ENCODE measurements at places on chromosomes 5 and 9. TPM values are rescaled to one million over a fixed set of nuclear protein-coding genes. Genes with fewer than 3 reads are reported as not detected.

Gene SLC1A1
- total RNA-seq: 11.7 TPM

Gene PCBD2
- total RNA-seq: 7.2 TPM

Gene SLC1A3
- total RNA-seq: 35.3 TPM

Gene CPLANE1
- 6.4 TPM for total RNA-seq

Gene GFI1B
- 0.71 TPM for total RNA-seq

Gene HBEGF
- total RNA-seq: 2.8 TPM

Gene GPBP1
- total RNA-seq: 104 TPM

Gene ANKRD34B
- 6.3 TPM for total RNA-seq

Gene IRX1
- total RNA-seq: 5.1 TPM

Gene GRM6
- total RNA-seq: not detected

Gene RASEF
- 4.3 TPM for total RNA-seq

Gene TRIM7
- total RNA-seq: 0.47 TPM

Gene NRARP
- 35.4 TPM for total RNA-seq
